Testis (tissue), 5 donors: ENCODE measurements at places on chromosomes 7 and 10. TPM values are rescaled to one million over a fixed set of nuclear protein-coding genes. Genes with fewer than 3 reads are reported as not detected.

The TBC1D12 gene
- total RNA-seq = 23.1 TPM

The SPAG6 gene
- 103 TPM for total RNA-seq

The HOXA5 gene
- total RNA-seq = not detected

The ZNRF2 gene
- 53.0 TPM for total RNA-seq

The NUTM2E gene
- total RNA-seq = 0.16 TPM

The BEND7 gene
- total RNA-seq = 55.2 TPM

The CCDC7 gene
- 74.5 TPM for total RNA-seq

The KCNK18 gene
- not detected for total RNA-seq

The ASB10 gene
- not detected for total RNA-seq

The POLD2 gene
- 59.4 TPM for total RNA-seq

The PITX3 gene
- total RNA-seq = 0.74 TPM

The AKR1C8 gene
- total RNA-seq = 4.3 TPM

The HTRA1 gene
- 21.3 TPM for total RNA-seq

The CALCR gene
- total RNA-seq = 0.56 TPM

The BLNK gene
- total RNA-seq = 1.5 TPM

The EIF4H gene
- total RNA-seq = 157 TPM

The PHKG1 gene
- 2.8 TPM for total RNA-seq

The CALN1 gene
- 4.4 TPM for total RNA-seq

The ITPRID1 gene
- 1.6 TPM for total RNA-seq

The CPA2 gene
- 1.4 TPM for total RNA-seq

The SH2D4B gene
- total RNA-seq = 0.55 TPM

The COA1 gene
- total RNA-seq = 75.7 TPM

The PTPRN2 gene
- 9.8 TPM for total RNA-seq

The EVX1 gene
- total RNA-seq = 0.25 TPM

The NKX2-3 gene
- 0.24 TPM for total RNA-seq

The SPDYE11 gene
- 5.6 TPM for total RNA-seq

The ALOX5 gene
- total RNA-seq = 18.5 TPM

The LOXL4 gene
- total RNA-seq = 38.2 TPM

The EFCAB10 gene
- 6.9 TPM for total RNA-seq

The CLCN1 gene
- 1.1 TPM for total RNA-seq

The CTTNBP2 gene
- total RNA-seq = 3.4 TPM

The CHN2 gene
- total RNA-seq = 27.4 TPM

The NCF1 gene
- total RNA-seq = 2.1 TPM

The GPR37 gene
- 76.3 TPM for total RNA-seq

The SUN3 gene
- total RNA-seq = 29.1 TPM

The ERVW-1 gene
- total RNA-seq = 7.5 TPM

The PIK3CG gene
- total RNA-seq = 10.3 TPM

The AGAP9 gene
- total RNA-seq = 17.5 TPM

The SUFU gene
- 16.5 TPM for total RNA-seq

The FOXI2 gene
- 0.47 TPM for total RNA-seq

The PTPRZ1 gene
- total RNA-seq = 2.7 TPM

The CALHM1 gene
- 0.50 TPM for total RNA-seq

The SOSTDC1 gene
- 3.8 TPM for total RNA-seq

The TSPAN15 gene
- 37.5 TPM for total RNA-seq

The URGCP gene
- 33.0 TPM for total RNA-seq

The IFIT1 gene
- 13.1 TPM for total RNA-seq
